Fibroblast of skin of scalp (primary cell): ENCODE measurements at places on chromosomes 3 and 15.

- DNase-seq: no peak
These were observed 8.2 kb downstream of the ZNF106 start for GRCh38 chr15:42482701-42483100.

DNA sequence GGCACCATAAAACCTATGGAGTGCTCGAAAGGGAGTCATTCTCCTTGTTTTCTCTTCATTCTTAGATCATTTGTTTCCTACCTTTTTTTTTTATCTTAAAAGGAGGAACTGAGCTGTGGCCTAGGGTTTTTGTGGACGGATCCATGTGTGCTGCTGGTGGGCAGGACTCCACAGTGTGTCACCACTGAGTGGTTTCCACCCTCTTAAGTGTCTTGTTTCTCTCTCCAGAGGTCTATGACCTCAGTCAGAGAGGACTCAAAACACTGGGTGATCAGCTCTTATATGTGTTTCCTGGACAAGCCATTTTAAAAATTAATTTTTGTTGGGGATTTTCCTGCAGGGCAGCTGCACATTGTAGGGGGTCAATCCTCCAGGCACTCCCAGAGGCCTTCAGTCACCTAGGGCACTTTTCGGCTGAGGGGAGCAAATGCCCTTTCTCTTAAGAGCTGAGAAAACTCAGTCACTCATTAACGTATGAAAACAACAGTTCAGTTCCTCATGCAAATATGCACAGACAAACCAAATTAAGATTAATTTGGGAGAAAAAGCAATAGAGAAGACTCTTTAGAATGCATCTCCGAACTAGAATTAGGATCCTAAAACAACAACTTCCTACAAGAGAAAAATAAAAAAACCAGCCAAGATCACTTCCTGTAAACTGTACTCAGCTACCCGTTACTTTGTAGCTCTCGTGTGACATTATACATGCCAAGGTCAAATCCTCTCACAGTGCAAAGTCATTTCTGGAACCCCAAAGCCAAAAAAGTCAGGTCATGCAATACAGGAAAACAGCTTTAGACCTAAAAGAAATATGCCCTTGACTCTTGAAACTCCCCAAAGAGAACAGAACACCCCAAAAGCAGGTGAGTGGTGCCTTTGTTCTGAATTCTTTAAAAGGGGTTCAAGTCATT lies 27.6 kb upstream of the FAM3D start:
- DNase-seq: no peak

DNA sequence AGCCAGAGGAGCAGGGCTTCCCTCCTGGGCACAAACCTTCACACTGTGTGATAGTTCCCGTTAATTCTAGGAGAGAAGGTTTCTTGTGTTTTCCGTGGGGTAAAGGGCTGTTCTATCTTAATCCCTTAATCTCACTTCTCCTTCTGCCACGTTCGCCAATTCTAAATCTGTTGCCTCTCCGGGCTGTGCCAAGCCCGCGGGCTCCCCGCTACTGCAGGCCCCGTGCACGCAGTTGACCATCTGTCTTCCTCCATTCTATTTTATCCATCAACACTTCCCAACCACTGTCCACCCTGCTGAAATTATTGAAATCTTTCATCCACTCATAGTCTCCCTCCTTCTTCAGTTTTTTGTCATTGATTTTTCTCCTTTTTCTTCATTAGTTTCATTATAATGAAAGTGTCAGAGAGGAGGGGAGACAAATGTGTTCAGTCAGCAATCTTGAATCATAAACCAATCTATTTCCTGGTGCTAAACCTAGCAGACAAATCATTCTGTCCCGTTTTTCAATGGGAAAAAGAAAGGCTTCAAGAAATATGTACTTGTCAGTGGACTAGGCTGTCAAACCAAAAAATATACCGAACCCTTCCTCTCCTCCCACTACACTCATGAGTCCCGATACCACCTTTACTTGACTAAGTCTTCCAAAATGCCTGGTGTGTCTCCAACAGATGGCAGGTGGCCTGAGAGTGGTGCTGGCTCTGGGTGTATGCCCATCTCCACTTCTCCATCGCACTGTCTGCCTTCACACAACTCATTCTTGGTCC lies 39.6 kb downstream of the SLCO2A1 start:
- DNase-seq: no peak

- DNase-seq: no peak
These were observed 34.8 kb downstream of the MCF2L2 start for GRCh38 chr3:183393625-183394024.

DNA sequence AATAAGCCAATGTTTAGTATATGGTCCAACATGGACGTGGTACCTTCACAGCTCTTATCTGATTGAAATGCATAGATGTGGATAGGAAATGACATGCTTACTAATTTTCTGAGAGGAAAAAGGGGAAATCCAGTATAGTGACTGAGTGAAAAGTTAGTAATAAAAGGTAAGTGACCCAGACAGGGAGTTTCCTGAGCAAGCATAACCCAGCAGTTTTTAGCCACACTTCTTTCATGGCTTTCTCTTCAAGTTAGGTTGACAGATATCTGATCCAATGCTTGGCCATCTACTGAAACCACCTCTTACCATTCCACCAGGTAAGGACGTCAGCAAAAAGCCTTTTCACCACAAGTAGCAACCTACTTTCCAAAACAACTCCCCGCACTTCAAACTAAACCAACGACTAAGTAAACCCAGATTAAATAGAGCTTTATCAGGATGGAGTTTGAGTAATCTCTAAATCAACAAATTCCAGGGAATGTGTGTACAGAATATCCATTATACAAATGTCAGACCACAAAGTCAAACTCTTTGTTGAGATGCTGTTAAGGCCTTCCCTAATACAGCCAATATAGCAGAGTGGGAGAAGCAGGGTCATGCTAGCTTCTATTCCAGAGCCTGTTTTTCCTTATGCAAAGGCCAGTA lies 329.7 kb downstream of the RORA start:
- DNase-seq: no peak

- DNase-seq: no peak
These were observed 12.6 kb downstream of the RAB11A start for GRCh38 chr15:65881766-65882434.

DNA sequence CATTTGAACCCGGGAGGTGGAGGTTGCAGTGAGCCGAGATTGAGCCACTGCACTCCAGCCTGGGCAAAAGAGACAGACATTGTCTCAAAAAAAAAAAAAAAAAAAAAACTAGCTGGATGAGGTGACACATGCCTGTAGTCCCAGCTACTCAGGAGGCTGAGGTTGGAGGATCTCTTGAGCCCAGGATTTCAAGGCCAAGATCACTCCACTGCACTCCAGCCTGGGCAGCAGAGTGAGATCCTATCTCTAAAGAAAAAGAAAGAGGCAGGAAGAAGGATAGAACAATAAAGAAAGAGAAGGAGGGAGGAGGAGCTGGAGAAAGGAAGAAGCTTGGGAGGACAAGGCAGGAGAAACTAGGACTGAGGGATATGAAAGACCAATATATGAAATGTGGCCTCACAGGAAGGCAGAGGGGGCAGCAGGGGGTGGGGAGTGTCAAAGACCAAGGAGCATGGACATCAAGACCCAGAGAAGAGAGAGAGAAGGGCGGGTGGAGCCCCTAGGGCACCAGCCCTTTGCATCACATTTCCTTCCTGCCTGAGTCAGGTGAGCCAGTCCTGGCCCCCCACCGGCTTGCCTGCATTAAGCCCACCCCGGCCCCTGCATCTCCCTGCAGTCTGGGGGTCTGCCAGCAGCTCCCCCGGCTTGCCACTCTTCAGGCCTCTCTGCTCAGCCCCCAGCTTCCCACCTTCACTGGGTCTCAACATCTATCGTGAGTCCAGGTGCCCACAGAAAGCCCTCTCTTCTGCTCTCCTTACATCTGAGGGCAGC lies 11.5 kb downstream of the IGDCC3 start:
- DNase-seq: no peak

DNA sequence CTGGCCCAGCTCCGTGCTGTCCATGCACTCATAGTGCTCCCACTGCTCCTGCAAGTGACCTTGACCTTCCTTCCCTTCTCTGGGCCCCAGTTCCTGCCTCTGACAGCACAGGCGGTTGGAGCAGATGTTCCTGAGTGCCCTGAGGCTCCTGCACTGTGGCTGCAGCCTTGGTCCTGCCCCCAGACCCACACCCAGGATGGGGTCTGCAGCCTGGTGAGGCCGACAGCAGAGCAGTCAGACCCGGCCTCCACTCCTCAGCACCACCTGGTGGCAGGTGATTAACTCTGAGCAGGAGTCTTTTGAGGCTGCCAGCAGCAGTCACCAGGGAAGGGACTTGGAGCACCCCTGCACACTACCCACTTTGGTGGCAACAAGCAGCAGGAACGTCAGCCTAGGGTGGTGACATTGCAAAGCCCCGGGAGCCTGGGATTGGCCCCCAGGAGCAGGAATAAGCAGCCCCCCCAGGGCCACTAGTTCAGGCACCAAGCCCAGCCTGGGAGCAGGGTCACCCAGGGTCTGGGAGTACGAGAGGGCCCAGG lies 64.6 kb downstream of the CYP11A1 start:
- no peak for DNase-seq
